ENCODE measurements at places on chromosomes 4 and X.

GRCh38 chr4:118981839-118982381, 93.3 kb downstream of the SYNPO2 start:
- DNase-seq: peak; percentile 15
- H3K36me3 ChIP-seq: no peaks in the 10 kb centered on the region
- no peak overlapping the region for H3K27ac ChIP-seq
- peaks cover 8% of the 10 kb centered on the region for H3K27me3 ChIP-seq

GRCh38 chrX:38954520-38954919, 153.3 kb downstream of the MID1IP1 start:
- no peak overlapping the region for H3K4me3 ChIP-seq
- H3K4me1 ChIP-seq: no peaks in the 10 kb centered on the region
- no peaks in the 10 kb centered on the region for H3K36me3 ChIP-seq
- no peaks in the 10 kb centered on the region for H3K27me3 ChIP-seq
- H3K27ac ChIP-seq: no peak overlapping the region

- H3K27ac ChIP-seq: no peak overlapping the region
- no peaks in the 10 kb centered on the region for H3K27me3 ChIP-seq
- DNase-seq: no peak
- peaks cover 2% of the 10 kb centered on the region for H3K36me3 ChIP-seq
These were observed 260.1 kb downstream of the BCOR start for GRCh38 chrX:39837688-39838087.

- H3K4me1 ChIP-seq: peaks cover 12% of the 10 kb centered on the region
- H3K27ac ChIP-seq: no peak overlapping the region
- no peak for DNase-seq
- H3K36me3 ChIP-seq: no peaks in the 10 kb centered on the region
- peaks cover 64% of the 10 kb centered on the region for H3K27me3 ChIP-seq
These were observed 53.9 kb upstream of the PDLIM3 start for GRCh38 chr4:185589067-185589836.

DNA sequence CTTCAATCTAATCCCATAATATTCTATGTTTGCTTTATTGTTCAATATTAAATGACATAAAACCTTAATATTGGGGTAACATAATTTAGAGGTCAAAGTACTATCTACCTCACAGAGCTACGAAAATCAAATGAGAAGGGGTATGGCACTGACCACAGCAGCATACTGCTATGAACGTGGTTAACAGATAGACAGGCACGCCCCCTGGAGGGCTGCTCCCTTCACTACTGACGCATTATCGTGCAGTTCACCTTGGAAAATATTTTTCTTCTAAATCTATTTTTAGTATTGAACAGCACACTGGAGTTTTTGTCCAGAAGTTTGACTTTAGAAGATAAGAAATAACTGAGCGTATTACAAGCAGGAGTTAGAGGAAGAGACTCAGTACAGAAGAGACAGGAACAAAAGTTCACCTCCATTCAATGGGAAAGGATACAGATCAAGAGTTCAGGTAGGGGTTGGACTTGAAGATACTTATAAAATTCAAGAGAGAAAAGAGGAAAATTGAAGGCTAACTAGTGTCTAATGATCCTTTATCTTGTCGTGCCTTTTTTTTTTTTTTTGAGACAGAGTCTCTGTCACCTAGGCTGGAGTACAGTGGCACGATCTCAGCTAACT, 22.7 kb downstream of the MAP9 start:
- peaks cover 5% of the 10 kb centered on the region for H3K4me1 ChIP-seq
- H3K27me3 ChIP-seq: no peaks in the 10 kb centered on the region
- no peak for DNase-seq
- no peak overlapping the region for H3K4me3 ChIP-seq
- H3K27ac ChIP-seq: no peak overlapping the region

- peaks cover 1% of the 10 kb centered on the region for H3K36me3 ChIP-seq
- peaks cover 45% of the 10 kb centered on the region for H3K27me3 ChIP-seq
- no peak for DNase-seq
- H3K4me1 ChIP-seq: peaks cover 8% of the 10 kb centered on the region
These were observed 37.8 kb upstream of the NHSL2 start for GRCh38 chrX:71872542-71873458.

GRCh38 chr4:39231660-39232059, 49.3 kb downstream of the WDR19 start:
- no peak for DNase-seq
- no peaks in the 10 kb centered on the region for H3K27me3 ChIP-seq
- H3K4me3 ChIP-seq: no peak overlapping the region
- H3K27ac ChIP-seq: no peak overlapping the region
- H3K36me3 ChIP-seq: peaks cover 4% of the 10 kb centered on the region

- H3K4me3 ChIP-seq: no peak overlapping the region
- H3K4me1 ChIP-seq: no peaks in the 10 kb centered on the region
- H3K27me3 ChIP-seq: peaks cover 6% of the 10 kb centered on the region
- H3K36me3 ChIP-seq: no peaks in the 10 kb centered on the region
- no peak for DNase-seq
These were observed 15.7 kb downstream of the FHL1 start for GRCh38 chrX:136162827-136163570.

GRCh38 chrX:16963216-16963615, 16.8 kb downstream of the REPS2 start:
- H3K4me3 ChIP-seq: no peak overlapping the region
- H3K36me3 ChIP-seq: no peaks in the 10 kb centered on the region
- H3K4me1 ChIP-seq: no peaks in the 10 kb centered on the region
- peaks cover 7% of the 10 kb centered on the region for H3K27me3 ChIP-seq
- DNase-seq: no peak

- peaks cover 33% of the 10 kb centered on the region for H3K27me3 ChIP-seq
- H3K4me3 ChIP-seq: no peak overlapping the region
- no peak overlapping the region for H3K27ac ChIP-seq
- H3K36me3 ChIP-seq: peaks cover 1% of the 10 kb centered on the region
- H3K4me1 ChIP-seq: no peaks in the 10 kb centered on the region
These were observed 30.2 kb downstream of the ASB5 start for GRCh38 chr4:176238826-176239225.

DNA sequence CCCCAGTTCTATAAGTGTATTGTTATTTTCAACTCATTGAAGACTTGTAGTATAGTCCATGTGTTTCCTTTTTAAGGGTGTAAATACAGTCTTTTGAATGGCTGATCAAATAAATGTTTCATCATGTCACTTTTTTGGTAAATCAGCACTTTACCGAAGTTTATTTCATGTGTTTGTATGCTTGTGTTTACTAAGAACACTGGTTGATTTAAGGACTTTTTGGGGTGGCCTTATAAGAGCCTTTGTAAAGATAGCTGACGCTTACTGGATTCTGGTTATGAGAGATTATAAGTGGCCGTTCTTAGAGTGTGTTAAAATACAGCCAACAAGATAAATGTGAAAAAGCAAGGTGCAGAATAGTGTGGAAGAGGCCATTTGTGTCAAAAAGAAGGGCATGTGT, 2.6 kb downstream of the UBE2K start:
- H3K36me3 ChIP-seq: peaks cover 40% of the 10 kb centered on the region
- H3K27me3 ChIP-seq: no peaks in the 10 kb centered on the region
- peak overlapping the region; percentile 100 for H3K4me3 ChIP-seq

GRCh38 chr4:135050086-135050717, 848.6 kb upstream of the PABPC4L start:
- no peaks in the 10 kb centered on the region for H3K4me1 ChIP-seq
- H3K27ac ChIP-seq: no peak overlapping the region
- no peak for DNase-seq

DNA sequence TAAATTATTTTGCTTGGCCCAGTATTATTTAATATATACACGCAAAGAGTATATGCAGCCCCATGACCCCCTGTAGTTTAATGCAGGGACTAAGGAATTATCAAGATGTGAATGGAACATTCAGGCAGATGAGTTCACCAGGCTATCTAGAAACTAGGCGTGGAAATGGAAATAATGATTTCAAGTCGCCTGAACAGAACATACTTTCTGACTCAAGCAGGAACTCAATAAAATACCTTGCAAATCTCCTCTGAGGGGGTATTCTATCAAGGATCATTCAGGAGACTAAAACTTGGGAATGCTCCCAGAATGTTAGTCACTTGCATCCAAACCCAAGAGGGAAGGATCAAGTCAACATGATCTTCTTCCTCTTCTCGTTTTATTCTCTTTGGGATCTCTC, 59.6 kb upstream of the RASSF6 start:
- H3K27ac ChIP-seq: no peak overlapping the region
- no peaks in the 10 kb centered on the region for H3K36me3 ChIP-seq

DNA sequence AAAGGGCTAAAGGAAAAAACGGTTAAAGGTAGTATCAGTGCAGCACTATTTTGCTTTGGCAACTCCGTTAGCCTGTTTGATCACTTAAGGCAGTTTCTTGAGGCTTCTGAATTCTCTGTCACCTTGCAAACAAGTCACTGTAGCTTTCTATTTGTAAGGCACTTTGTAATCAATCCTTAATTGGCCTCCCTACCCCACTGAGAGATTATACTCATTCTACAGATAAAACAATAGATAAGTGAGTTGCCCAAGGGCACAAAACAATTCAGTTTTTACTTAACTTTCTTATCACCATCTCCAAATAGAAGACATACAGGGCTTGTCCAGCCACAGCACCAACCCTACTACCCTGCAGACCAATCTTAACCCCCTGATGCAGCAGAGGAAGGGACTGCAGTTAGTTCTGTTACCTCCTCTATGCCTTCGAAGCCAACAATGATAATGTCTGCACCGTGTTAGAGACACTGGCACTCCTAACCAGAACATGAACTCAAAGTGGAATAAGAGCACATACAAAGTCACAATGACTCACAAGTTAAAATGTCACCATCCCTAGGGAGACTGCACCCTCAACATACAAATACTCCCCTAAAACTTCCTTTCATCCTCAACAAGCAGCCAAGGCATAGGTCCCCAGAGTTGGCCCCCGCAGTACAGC, 1.7 kb downstream of the TMEM185A start:
- H3K4me3 ChIP-seq: peak overlapping the region; percentile 96
- no peaks in the 10 kb centered on the region for H3K27me3 ChIP-seq
- H3K27ac ChIP-seq: no peak overlapping the region
- DNase-seq: no peak
- peaks cover 41% of the 10 kb centered on the region for H3K4me1 ChIP-seq

- H3K4me1 ChIP-seq: no peaks in the 10 kb centered on the region
- no peak overlapping the region for H3K27ac ChIP-seq
- no peak for DNase-seq
- H3K27me3 ChIP-seq: peaks cover 47% of the 10 kb centered on the region
- peaks cover 3% of the 10 kb centered on the region for H3K36me3 ChIP-seq
- no peak overlapping the region for H3K4me3 ChIP-seq
These were observed 31.9 kb downstream of the MAGED4 start for GRCh38 chrX:52216541-52216940.

DNA sequence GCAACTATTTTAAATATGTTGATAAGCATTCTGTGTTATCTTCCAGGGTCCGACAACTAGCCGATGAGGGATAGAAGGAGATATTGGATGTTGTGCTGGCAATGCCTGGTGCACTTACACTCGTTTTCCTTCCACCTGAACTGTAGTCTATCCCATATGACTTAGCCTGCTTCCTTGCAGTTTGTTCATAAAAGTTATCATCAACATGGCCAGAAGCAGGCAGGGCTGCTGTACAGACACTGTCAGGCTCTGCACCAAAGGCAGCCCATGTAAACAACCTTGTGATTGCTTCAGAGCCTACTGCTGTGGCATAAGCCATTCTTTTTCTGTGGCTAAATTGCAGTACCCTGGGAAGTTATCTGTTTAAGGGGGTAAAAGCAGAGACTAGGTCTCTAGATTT, 1.6 kb downstream of the MAPK10 start:
- no peaks in the 10 kb centered on the region for H3K27me3 ChIP-seq
- no peaks in the 10 kb centered on the region for H3K36me3 ChIP-seq
- no peak overlapping the region for H3K4me3 ChIP-seq
- no peak for DNase-seq
- H3K27ac ChIP-seq: no peak overlapping the region

GRCh38 chr4:140038031-140038533, 115.9 kb downstream of the MAML3 start:
- DNase-seq: no peak
- no peak overlapping the region for H3K27ac ChIP-seq
- H3K27me3 ChIP-seq: peaks cover 14% of the 10 kb centered on the region
- H3K36me3 ChIP-seq: peaks cover 1% of the 10 kb centered on the region
- H3K4me1 ChIP-seq: no peaks in the 10 kb centered on the region
- no peak overlapping the region for H3K4me3 ChIP-seq

- H3K4me3 ChIP-seq: no peak overlapping the region
- H3K36me3 ChIP-seq: peaks cover 2% of the 10 kb centered on the region
- no peak for DNase-seq
- no peak overlapping the region for H3K27ac ChIP-seq
- H3K27me3 ChIP-seq: no peaks in the 10 kb centered on the region
- H3K4me1 ChIP-seq: no peaks in the 10 kb centered on the region
These were observed 6.9 kb upstream of the WDR1 start for GRCh38 chr4:10123227-10124101.

DNA sequence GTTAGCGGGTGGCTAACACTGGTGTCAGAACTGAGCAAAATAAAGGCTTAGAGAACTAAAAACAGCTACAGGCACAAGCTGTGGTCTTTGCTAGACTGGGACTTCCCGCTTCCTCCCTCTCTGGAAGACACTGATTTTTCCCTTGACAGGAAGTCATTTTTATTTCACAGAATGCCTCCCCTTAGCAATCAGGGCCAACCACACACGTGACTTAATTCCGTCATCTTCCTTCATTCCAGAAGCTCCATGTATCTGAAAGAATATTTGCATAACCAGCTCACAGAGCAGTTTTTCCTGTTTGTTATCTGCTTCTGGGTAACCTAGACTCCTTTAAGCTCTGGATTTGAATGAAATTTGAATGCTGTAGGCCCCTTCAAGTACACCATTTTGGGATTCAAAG, 327.5 kb upstream of the FRG1 start:
- no peaks in the 10 kb centered on the region for H3K27me3 ChIP-seq
- H3K4me3 ChIP-seq: no peak overlapping the region
- H3K27ac ChIP-seq: no peak overlapping the region
- H3K4me1 ChIP-seq: no peaks in the 10 kb centered on the region
- no peaks in the 10 kb centered on the region for H3K36me3 ChIP-seq

DNA sequence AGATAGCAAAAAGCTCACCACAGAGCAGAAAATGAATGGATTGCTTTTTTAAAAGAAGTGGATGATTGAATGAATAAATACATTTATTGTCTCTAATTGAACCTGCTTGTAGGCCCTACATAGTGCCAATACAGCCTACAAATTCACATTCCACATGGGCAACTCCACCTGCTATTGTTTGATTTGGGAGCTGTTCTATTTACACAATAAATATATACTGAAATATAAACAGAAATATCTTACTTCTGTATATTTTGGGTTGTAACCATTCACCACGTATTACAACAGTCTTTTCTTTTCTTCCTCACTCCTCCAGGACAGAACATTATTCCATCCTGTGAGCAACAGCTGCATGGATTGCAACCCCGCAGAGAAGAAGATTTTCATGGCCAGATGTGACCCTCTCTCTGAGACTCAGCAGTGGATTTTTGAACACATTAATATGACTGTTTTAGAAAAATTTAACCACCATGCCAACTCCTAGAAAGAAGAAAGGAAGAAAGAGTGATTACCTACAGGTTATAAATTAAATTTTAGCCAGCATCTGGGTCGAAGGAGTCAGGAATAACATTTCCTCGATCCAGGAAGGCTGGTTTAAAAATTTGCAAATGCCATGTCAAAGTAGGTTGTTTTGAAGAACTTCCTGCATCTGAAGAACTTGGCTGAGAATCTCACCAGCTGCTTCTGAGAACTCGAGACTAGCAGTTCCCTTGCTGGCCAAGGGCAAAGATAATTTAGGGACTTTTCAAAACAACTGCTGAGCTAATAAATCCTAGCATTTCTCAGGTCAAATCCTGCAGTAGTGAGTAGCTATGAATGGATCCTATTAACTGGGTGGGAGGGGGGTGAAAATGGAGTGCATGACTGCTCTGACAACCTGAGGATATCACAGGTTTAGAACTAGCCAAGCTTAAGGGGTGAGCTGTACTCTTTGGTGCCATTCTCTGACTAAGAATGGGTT, 128.7 kb upstream of the GALNT7 start:
- no peak overlapping the region for H3K4me3 ChIP-seq
- H3K4me1 ChIP-seq: no peaks in the 10 kb centered on the region
- H3K27ac ChIP-seq: no peak overlapping the region
- DNase-seq: no peak
